ENCODE measurements at places on chromosomes 2 and 18.

- no peak for DNase-seq
These were observed 56.3 kb upstream of the CCDC195 start for GRCh38 chr2:224772494-224772893.

GRCh38 chr2:108637304-108637669 lies 82.0 kb upstream of the RANBP2 start:
- DNase-seq: no peak

DNA sequence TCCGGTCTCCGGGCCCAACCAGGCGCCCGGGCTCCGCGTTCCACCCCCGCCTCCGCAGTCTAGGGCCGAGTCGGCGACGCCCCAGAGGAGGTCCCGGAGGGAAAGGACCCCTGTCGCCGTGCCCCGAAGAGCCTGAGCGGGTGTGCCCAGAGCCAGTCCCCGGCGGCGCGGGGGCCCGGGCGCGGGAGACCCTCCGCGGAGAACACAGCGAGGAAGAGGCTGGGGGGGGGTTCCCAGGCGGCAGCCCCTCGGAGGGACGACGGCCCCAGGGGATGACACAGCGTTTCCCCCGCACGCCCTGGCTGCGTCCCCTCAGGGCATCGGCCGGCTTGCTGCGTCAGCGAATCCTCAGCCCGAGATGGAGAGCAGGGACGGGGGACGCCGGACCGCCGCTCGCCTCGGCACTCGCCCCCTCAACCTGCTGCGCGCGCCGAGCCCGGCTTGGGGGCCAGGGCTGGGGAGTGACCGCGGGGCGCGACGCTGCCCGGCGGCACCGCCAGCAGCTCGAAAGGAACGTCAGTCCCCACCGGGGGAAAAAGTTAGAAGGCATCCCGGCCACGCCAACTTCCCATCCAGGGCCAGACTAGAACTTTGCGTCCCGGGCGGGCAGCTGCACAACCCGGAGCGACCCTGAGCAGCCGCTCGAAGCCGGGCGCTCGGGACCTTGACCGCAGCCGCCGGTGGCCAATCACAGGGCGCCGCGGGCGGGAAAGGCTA lies 711 bp downstream of the SFXN5 start:
- no peak for DNase-seq

DNA sequence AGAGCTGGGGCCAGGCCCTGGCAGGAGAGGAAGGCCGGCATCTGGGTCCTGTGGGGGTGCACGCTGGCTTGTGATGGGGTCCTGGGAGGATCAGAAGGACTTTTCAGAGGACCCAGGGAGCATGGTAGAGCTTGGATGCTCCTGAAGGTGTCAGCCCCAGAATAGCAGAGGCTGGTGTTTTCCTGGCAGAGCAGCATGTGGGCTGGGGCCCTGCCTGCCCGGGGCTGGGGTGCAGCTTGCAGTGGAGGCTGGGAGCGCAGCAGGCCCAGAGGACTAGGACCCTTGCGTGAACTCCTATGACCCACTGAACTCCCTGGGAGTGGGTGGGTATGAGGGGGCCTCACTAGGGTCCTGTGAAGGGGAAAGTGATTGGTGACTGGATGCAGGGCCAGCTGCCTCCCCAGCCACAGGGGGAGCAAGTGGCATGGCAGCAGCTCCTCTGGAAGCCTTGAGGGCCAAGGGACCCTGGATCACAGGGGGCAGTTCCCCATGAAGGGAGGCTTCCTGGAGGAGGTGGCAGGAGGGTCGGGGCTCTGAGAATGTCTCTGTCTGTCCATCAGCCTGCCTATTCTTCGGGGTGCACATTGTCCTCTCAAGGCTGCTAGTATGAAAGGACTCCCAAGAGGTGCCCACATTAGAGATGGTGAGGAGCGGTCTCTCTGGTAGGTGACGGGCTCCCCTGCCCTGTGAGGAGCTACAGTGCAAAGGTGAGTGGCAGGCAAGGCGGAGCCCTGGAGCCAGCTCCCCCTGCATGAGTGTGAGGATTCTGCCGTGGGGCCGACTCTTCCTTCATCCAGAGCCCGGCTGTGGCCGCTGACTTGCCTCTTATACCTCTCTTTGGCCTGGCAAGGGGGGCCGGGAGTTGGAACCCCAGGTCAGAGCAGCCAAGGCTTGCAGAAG lies 249.0 kb downstream of the DYSF start:
- DNase-seq: no peak

GRCh38 chr2:111204706-111205105 lies 84.0 kb downstream of the BCL2L11 start:
- DNase-seq: no peak

DNA sequence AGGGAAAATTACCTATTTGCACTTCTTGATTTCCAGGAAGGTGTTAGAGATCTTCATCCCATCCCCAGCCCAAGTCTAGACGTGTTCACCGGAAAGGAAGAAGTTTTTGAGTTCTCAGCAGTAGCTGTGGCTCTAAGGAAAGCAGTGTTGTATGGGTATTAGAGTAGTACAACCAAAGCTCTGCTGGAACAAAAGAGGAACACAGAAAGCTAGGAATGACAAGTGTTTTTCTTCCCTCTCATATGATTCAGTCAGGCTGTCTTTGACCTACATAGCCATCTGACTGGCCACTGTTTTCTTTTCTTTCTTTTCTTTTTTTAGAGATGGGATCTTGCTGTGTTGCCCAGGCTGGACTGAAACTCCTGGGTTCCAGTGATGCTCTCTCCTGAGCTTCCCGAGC lies 82.7 kb upstream of the SLC39A10 start:
- no peak for DNase-seq

DNA sequence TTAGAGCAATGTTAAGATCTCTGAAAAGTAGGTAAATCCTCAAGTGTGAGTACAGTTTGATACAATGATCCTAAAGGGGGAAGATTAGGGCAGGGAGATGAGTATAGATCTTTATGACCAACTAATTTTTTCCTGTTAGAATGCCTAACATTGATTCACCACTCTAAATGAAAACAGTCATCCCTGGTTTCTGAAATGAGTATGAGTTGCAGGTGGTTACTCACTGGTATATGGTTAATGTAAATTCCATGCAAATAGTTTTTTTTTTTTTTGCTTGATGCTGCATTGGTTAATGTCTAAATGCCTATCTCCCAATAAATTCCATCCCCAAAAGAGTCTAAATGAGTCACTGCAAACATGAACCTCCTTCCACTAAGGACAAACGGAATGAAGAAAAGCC lies 55.0 kb upstream of the SERPINB2 start:
- peak; percentile 69 for DNase-seq

GRCh38 chr2:219118504-219118903 lies 42.1 kb downstream of the NHEJ1 start:
- DNase-seq: no peak

- no peak for DNase-seq
These were observed 312.0 kb downstream of the CELF4 start for GRCh38 chr18:37253394-37254235.

GRCh38 chr2:55620123-55620779 lies 2.8 kb upstream of the PPP4R3B start:
- DNase-seq: no peak

- DNase-seq: no peak
These were observed 76.9 kb downstream of the MRO start for GRCh38 chr18:50742952-50743351.

DNA sequence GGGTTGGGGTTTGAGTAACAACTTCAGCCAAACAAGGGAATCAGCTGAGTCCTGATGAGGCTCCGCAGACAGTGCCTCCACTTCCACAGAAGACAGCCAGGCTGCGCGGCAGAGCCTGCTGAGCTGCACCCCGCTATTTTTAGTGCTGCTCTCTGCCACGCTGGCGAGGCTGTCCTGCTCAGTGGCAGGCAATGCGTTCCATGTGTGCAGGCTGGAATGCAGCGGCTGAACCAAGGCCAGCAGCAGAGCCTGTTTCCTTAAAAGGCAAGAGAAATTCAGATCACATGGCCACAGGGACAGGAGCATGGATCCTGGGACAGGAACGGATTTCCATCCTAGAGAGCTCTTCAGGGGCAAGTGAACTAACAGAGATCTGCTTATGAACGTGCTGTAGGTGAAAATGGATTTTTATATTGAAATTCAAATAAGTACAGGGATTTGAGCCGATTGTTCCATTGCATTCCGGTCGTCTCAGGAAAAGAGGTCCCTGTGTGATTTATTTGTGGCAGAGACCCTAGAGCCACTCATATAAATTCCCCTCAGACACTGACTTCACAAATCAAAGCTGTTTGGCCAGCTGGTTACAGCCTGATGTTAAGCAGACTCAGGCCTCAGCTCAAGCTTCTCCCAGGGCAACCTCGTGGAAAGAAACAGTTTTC lies 98.7 kb downstream of the COL6A3 start:
- no peak for DNase-seq

- no peak for DNase-seq
These were observed 197.5 kb downstream of the PIEZO2 start for GRCh38 chr18:10951631-10952544.

DNA sequence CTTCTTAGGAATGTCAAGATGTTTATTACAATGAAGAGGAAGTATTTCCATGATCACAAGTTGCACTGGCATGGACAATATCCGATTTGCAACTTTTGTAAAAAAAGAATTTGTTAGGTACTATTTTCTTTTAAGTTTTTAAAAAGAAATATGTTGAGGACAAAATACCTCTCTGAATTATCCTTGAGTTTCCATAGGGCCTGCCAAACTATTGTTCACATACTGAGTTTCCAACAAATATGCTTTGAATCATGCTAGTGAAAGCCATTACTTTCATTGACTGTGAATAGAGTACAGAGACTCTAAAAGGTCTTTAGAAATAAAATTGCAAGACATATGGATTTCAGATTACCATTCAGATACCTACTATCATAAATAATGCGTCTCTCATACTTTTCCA lies 566.1 kb downstream of the TMEM182 start:
- no peak for DNase-seq

- DNase-seq: no peak
These were observed 43.1 kb downstream of the KYNU start for GRCh38 chr2:142920571-142920970.

DNA sequence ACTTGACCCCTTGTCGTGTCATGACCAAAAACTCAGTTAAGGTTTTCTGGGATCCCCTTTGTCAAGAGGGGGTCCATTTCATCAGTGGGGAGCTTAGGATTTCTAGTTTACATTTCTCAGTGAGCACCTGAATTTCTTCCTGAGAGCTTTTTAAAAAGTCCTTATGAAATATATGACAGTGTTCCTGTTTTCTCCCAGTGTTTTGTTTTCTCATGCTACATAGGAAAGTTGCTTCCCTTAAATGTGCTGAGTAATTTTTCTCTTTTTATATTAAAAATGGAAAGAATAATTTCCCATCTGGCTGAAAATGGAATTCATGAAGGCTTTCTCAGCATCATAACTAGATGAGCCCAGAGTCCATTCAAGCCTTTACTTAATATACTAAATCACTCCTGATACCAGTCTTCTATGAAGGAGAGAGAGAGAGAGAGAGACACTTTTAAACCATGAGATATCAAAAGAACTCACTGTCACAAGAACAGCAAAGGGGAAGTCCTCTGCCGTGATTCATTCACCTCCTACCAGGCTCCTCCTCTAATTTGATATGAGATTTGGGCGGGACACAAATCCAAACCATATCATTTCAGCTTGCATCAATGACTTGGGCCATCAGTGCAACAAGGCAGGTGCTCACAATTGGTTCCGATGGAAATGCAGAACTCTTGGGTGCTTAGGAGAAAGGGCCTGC lies 61.1 kb downstream of the XRCC5 start:
- no peak for DNase-seq

- no peak for DNase-seq
These were observed 1.9 kb downstream of the M1AP start for GRCh38 chr2:74646201-74646600.

DNA sequence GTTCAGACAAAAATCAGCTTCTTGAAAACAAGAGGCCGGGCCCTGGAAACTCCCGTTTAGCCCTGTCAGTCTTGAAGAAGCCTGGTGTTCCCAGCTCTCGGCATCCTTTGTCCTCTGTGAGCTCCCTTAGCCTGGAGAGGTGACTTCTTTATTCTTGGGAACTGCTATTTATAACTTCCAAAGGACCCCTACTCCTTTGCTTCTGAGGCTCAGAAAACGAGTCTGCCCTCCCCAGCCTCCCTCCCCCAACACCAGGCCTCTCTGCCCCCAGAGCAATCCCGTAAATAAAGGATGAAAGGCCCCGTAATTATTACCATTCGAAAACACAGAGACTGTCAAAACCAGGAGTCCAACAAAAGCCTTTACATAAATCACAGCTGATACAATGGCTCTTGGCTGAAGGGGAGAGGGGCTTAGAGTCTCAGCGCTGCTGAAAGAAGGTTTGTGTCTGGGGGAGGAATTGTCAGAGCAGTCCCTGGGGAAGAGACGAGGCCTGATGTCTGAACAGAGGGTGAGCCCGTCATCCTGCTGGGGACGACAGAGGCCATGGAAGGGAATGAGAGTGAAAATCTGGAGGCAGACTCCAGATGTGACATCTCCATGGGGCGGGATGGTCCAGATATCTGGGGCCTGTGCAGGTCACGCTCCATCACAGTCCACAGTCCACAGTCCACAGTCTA lies 283.0 kb downstream of the MYCN start:
- DNase-seq: no peak

DNA sequence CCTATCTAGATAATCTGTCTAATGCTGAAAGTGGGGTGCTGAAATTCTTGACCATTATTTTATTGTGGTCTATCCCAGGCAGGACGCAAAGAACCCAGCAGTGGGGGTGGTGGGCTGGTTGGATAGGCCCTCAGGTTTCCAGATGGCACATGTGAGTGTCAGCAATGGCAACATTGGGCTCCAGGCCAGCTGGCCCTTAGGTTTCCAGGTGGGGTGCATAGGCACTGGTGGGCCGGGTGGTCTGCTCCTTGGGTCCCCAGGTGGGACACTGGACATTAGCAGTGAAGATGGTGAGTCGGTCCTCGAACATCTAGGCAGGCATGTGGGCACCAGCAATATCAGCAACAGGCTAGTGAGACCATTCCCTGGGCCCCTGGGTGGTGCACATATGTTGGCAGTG lies 680.3 kb upstream of the ACVR2A start:
- DNase-seq: no peak

GRCh38 chr2:37300146-37300545 lies 24.5 kb downstream of the PRKD3 start:
- DNase-seq: no peak

- no peak for DNase-seq
These were observed 698.1 kb upstream of the CDH2 start for GRCh38 chr18:28875059-28875458.

DNA sequence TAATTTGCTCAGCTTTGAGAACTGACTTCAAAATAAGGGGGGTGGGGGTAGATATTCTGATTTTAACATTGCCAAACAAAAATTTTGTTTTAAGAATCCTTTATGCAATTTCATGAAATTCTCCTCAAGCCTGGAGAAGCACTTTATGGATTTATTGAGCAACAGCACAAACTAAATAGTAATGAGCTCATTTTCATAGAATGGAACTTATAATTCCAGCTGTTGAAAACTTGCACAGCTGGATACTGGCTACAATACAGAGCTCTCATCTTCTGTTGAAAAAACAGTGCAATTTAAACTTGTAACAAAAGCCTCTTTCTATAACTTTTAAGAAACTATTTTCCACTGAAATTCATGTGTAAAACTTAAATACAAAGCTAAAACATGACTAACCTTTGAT lies 137.6 kb upstream of the FN1 start:
- no peak for DNase-seq
